Islet precursor cell (in vitro differentiated cells): ENCODE measurements at places on chromosomes 3 and 15.

GRCh38 chr15:80241508-80241907 is 10.5 kb downstream of the CTXND1 start:
- no peak for DNase-seq

DNA sequence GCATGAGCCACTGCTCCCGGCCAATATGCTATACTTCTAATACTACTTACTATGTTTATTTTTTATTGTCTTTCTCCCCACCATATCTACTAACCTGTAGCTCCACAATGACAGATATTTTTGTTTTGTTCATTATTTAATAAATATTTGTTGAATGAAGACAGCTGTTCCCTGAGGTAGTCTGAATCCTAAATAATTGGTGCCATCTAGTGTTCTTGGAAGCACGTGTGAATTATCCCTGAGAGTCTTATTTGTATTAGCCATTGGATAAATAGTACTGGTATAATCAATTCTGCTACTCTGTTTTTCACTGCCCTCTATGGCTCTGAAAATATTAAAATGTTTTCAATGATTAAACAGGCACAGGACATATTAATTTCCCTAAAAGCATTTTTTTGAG is 5.6 kb upstream of the APPL1 start:
- DNase-seq: no peak

GRCh38 chr15:51283026-51283425 is 55.4 kb downstream of the CYP19A1 start:
- DNase-seq: no peak

GRCh38 chr3:100759950-100760349 is 50.7 kb downstream of the TFG start:
- no peak for DNase-seq
